ENCODE measurements at places on chromosomes 4 and X. TPM values are rescaled to one million over a fixed set of nuclear protein-coding genes. Genes with fewer than 3 reads are reported as not detected.

Gene RAB33A
- total RNA-seq, result 0.65 TPM

Gene SPANXB1
- not detected for total RNA-seq

Gene DSPP
- total RNA-seq, result not detected

Gene PAK3
- 2.6 TPM for total RNA-seq
